ENCODE measurements at places on chromosomes 1 and 21.
A peak's percentile ranks its signal among the peaks of the same experiment; 100 is the strongest.

GRCh38 chr1:212412374-212412773 lies 2.3 kb downstream of the PACC1 start:
- no peak for DNase-seq

- DNase-seq: no peak
These were observed 3.9 kb downstream of the C1orf87 start for GRCh38 chr1:60069691-60070090.

DNA sequence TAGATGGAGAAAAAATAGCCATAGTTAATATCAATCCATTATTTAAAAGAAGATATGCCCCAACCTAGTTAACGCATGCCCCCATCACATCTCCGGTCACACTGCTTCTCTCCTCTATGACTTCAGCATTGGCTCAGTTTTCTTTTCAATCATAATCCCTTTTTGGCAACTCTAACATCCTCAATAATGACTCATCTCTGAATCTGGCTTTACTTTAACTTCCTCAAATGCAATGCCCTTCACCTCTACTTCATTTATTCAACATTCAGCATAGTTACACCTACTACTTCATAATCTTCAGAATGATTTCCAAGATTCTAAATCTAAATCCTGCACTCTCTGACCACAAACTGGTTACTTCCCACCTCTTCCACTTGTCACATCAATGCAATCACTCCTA lies 417.3 kb downstream of the USH2A start:
- DNase-seq: no peak

GRCh38 chr1:58438468-58438867 lies 108.1 kb downstream of the OMA1 start:
- DNase-seq: no peak

GRCh38 chr1:10969267-10969970 lies 43.0 kb upstream of the TARDBP start:
- DNase-seq: peak; percentile 71

DNA sequence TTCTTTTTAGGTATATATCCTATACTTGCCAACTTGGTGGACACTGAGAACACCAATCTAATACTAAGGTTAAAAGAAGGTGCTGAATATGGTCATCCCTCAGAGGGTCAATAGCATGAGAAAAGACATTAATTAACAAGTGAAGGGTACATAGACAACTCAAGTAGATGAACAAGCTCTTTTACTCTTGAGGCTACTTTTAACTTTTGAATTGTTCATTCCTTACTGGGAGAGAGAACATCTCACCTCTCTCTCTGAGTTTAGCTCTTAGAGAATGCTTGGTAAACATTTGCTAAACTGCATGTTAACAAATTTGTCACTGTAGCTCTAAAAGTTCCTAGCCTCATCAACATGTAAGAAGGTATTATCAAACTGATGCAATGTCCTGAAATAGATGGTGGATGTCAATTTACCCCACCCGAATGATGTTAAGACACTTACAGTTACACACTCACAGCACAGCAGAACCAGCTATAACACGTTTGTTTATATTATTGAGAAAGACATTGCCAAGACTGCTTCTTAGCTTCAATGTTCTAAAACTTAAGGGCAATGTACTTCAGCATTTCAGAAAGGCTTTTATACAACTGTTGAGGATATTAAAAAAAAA lies 35.9 kb downstream of the HEATR1 start:
- DNase-seq: no peak

DNA sequence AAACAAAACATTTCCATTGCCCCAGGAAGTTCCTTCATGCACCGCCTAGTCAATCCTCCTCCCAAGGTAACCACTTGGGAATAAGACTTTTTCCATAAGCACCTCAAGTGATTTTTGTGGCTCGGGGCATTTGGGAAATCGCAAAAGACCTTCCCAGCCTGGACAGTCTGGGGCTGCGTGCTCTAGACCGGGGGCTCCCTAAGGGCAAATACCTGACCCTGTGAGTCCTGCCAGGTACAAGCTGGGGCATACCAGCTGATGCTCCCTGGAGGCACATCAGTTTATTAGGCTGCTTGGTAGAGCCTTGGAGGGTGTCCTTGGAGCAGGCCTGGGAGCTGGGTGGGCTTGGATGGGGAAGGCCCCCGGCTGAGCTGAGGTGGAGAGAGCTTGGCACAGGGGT lies 34.4 kb downstream of the ALPL start:
- DNase-seq: no peak

DNA sequence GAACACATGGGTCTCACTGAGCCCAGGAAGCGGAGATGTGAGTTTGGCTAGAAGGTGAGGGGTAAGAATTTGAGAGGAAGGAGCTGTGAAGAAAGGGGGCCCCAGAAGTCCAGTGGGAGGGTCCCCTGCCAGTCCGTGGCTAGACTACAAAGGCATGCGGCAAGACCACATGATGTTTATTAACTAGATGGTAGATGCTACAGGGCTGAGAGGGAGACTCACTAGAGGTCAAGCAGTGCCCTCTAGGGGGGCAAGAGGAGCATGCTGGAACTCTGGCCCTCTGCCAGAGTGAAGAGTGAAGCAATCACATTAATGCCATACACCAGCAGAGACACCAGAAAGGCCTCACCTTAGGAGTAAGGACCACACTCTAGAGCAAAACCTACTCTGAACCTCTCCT lies 12.2 kb downstream of the KIAA0319L start:
- peak; percentile 21 for DNase-seq

DNA sequence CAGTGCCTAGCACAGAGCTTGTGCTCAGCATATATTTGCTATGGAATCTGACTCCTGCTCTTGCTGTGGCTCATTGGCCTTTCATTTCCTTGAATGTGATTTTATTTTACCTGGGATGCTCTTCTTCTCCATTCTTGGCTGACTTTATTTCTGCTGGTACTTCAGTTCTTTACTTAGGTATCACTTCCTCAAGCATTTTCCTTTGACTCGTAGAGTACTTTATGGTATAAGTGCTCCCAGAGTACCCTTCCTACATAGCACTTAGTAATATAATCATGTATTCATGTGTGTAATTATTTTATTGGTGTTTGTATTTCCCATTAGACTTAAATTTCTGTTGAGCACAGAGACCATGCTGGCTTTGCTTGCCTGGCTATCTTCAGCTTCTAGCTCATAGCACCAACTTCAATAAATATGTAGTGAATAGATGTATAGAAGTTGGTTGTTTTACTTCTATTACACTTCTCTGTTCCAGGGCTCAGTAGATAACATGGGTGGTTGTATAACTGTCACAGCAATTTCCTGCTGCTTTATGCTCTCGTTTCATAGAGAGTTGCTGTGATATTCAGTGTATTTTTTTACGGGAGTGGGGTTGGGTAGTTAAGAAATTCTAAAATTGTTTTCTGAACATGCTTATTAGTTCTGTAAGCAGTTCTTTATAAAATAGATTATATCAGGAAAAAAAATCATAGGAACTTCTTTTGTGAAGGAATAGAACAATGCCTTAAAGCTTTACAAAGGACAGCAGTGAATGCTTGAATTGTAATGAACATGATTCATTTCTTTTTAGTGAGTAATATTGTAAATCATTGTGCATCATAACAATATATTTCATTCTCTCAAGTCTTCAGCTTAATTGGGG lies 112.2 kb downstream of the NEK7 start:
- DNase-seq: no peak

- DNase-seq: no peak
These were observed 25.2 kb downstream of the RC3H1 start for GRCh38 chr1:173996995-173997394.

- DNase-seq: peak; percentile 82
These were observed 10.7 kb downstream of the RORC start for GRCh38 chr1:151820940-151821339.

DNA sequence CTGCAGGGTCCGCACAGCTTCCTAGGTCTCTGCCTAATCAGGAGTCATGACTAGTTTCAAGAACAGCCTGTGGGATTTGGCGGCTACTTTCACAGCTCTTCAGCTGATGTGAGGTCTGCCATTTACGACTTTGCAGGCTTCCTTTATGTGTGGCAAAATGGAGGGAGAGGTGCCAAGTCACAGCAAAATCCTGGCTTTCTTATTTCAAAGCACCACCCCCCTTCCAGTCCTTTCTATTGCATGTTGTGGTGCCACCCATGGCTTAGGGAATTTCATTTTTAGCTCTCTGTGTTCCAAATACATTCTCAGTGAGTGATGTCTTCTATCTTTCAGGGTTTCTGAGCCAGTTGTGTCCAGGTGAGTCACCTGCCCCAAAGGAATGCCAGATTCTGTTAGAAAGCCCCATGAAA lies 75.1 kb upstream of the WLS start:
- no peak for DNase-seq

GRCh38 chr1:178075333-178075732 lies 18.6 kb upstream of the RASAL2 start:
- DNase-seq: no peak

- no peak for DNase-seq
These were observed 39.9 kb upstream of the ABCA4 start for GRCh38 chr1:94160811-94161210.

DNA sequence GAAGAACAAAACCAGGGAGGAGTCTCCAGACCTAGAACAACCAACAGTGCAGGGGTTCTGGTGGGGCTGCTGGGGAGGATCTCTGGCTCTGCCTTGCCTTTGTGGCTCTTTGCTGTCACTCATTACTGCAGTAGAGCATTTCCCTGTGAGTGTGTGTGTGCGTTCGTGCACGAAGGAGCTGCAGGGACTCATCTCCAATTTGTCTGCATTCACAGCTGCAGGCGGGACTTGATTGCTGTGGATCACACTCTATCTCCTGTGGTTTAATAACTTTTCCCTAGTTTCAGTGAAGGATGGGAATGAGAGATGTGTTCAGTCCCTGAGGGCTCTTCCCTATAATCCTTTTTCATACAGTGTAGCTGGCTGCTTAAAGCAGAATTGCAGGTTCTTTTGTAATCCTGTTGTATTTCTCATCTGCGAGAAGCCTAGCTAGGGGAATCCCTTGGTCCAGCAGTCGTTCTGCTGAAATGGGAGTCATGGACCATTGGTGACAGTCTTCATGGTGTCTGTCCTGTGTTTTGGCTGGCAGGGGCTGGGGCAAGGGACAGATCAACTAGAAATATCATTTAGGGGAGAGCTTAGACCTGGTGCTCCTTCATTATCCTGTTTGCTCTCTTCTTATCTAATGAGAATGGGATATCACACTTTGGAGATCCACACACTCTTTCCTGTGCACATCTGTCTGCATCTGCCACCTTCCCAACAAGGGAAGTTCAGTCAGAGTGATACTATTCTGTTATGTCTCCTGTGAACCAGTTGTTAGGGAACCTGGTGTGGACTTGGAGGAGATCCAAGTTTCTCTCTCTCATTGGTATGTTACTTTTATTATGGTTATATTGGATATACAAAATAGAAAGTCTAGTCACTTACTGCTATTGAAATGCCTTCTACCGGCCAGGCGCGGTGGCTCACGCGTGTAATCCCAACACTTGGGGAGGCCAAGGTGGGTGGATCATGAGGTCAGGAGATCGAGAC lies 3.0 kb downstream of the PCP4L1 start:
- DNase-seq: no peak

DNA sequence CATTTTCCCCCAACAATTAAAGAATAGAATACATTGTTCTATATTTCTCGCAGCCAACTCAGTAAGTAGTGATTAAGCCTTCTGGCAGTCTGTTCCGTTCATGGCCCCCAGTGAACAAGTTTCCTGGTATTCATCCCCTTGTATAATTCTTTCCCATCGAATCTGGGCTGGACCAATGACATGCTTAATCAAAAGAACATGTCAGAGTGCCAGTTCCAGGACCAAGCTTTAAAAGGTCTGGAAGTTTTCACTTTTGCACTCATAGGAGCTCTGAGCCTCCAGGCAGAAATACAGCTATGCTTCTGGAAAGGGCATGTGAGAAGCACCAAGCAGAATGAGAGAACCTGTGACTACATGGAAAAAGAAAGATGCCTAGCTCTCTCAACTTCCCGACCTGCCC lies 22.5 kb upstream of the DPYD start:
- DNase-seq: no peak

- no peak for DNase-seq
These were observed 48.0 kb upstream of the SLC16A1 start for GRCh38 chr1:113003751-113004690.

- no peak for DNase-seq
These were observed 183.6 kb downstream of the FOXD2 start for GRCh38 chr1:47621483-47621882.

DNA sequence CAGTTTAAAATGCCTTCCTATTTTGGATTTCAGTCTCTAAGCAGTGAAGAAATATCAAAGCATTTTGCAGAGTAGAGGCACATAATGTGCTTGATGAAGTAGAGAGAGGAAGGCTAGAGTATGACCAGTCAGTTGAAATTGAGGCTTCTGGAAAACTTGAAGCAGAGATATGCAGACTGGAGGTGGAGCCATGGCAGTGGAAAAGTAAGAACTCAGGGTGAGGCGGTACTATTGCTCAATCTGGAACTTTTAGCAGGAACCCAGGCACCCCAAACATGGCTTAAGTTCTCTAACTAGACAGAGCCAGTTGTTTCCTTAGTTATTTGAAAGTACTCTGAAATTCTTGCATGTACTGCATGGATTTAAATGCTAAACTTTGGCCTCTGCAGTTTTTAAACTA lies 288.6 kb downstream of the HHAT start:
- DNase-seq: no peak

DNA sequence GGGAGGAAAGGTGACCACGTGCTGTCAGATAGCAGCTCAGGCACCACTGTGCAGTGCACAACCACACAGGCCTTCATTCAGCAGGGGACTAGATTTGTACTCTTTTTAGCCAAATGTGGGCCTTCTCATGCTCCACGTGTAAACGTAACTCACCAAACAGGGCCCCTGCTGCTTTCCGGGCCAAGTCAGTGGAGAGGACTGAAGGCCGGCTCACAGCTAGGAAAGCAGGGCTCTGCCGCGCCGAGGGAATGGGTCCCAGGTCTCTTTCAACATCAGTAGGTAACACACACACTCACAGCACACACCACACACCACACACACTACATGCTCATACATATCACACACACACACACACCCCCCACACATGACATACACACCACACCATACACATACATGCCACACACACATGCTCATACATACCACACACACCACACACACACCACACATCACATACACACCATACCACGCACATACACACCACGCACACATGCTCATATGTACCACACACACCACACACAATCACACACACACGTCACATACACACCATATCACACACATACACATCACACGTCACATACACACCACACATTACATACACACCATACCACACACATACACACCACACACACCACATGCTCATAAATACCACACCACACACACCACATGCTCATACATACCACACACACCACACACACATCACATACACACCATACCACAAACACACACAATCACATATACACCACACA lies 124.0 kb upstream of the ERG start:
- no peak for DNase-seq

DNA sequence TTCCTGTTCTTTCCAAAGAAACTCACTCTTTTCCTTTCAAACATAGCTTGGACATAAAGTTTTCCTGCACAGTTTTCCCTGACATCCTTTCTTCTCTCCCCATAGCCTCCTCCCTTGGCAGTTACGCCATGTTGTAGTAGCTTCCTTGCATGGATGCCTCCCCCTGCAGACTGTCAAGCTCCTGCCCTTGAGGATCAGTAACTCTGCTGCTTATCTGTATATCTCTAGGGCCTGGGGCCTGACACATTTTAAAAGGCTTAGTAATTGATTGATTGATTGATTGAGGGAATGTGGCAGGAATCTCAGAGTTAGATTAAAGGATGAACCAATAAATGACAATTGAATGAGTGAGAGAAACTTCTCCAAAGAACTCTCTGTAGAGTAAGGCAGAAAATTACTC lies 143.7 kb downstream of the NEK7 start:
- no peak for DNase-seq

GRCh38 chr1:13823126-13823880 lies 123.3 kb downstream of the PRDM2 start:
- no peak for DNase-seq

Data from NCI-H1105 (cell line).